ENCODE measurements at places on chromosomes 12 and 14.

- no peak for DNase-seq
Measured at GRCh38 chr12:40152783-40153383, 47.0 kb upstream of the SLC2A13 start.

GRCh38 chr14:69859591-69859990 is 19.6 kb upstream of the SMOC1 start:
- no peak for DNase-seq

- DNase-seq: no peak
Measured at GRCh38 chr12:52385226-52385702, at the start of gene KRT84. TSS of gene KRT84 (minus strand) at chr12:52385652. CDS start at chr12:52385585, 67 bp downstream.

DNA sequence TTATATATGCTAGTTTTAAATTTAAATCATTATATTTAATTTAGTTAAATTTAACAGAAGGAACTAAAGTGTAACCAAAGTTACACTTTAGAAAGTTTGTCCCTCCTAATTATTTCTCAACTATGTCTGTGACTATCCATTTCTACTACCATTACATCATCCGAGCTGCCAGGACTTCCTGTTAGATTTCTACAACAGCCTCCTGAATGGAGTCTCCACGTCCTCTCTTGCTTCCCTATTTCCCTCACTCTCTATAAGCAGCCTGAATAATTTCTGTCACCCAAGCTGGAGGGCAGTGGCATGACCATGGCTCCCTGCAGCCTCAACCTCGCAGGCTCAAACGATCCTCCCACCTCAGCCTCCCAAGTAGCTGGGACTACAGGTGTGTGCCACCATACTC is 84.1 kb downstream of the TTC7B start:
- DNase-seq: no peak

DNA sequence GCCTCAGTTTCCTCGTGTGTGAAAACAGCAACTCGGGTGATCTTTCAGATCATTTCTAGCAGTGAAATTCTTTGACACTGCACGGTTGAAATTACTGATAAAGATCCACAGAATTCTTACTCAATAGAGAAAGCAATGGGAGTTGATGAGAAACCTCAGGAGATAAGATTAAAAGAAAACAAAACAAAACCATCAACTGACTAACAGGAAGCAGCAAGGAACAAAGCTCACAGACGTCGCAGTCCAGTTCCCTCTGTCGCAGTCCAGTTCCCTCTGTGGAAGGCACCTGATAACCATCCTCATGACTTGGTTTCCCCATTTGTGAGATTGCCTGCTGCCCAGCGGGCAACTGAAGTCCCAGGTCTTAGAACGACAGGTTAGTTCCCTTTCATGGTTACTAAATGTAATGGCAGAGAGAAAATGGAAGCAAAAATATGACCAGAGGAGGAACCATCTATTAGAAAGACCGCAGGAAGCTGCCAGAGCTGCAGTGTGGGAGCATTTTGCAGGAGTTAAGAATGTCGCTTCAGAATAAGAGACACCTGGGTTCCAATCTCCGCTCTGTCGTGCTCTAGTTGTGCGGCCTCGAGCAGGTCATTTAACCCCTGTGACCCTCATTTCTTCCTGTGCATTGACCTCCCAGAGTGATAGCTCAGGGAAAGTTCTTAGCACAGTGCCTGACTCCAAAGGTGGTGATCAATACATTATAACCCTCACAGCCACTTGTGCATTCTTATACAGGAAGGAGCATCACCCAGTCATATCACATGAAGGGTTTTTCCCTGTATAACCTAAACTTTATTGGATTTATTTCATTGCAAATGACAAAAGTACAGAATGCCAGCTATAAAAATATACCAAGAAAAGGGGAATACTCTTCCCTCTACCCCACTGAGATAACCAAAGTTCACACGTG is 5.1 kb upstream of the MED13L start:
- DNase-seq: no peak

DNA sequence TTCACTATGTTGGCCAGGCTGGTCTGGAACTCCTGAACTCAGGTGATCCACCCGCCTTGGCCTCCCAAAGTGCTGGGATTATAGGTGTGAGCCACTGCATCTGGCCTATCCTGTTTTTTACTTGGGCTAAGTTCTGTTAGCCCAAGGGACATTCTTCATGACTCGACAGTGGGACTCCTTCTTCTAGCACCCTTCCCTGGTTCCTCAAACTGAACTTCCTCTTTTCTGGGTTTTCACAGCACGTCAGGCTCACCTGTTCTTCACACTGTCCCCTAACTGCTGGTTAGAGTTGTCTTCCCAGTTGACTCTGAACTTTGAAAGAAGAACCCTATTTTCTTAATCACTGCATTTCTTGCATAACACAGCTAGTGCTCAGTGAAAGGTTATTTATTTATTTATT is 22.5 kb downstream of the CABP1 start:
- DNase-seq: no peak

- DNase-seq: no peak
Measured at GRCh38 chr12:73769337-73769736, 768.3 kb upstream of the ATXN7L3B start.

DNA sequence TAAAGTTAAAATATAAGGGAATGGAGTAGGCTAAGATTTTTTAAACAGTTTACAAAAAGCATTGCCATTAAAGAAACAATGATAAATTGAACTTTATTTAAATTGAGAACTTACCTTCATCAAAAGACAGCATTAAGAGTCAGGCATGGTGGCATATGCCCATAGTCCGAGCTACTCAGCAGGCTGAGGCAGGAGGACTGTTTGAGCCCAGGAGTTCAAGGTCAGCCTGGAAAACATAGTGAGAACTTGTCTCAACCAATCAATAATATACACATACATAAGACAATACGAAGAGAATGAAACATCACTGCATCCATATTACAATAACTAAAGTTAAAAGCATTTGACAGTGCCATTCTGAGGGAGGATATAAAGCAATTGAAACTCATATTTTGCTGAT is 97.6 kb downstream of the FOXA1 start:
- no peak for DNase-seq

- peak; percentile 9 for DNase-seq
Measured at GRCh38 chr12:94172031-94172430, 23.7 kb downstream of the PLXNC1 start.

DNA sequence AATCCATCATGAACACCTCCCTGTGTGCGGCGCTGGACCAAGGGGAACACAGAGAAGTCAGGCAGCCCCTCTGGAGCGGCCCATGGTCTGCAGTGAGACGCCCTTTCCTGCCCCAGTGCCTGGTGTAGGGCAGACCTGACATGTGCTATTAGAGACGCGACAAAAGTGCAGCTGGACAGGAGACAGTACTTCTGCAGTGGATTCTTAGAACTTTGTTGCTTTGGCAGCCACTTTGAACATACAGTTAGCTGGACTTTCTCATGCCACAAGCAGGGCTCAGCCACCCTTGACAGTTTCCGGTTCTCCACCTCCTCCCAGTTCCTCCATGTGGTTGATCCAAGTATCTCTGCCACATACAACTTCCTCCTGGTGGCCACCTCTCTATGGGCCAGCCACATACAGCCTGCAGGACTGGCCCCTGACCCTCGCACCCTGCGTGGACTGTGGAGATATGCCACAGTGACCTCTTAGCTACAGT is 45.9 kb downstream of the LGMN start:
- no peak for DNase-seq

- peak; percentile 39 for DNase-seq
Measured at GRCh38 chr14:49461529-49462401, 124.4 kb downstream of the RPS29 start.

GRCh38 chr12:106580671-106581508 is 1.9 kb upstream of the RFX4 start:
- DNase-seq: no peak

- no peak for DNase-seq
Measured at GRCh38 chr14:105690671-105691070, 164.3 kb downstream of the TMEM121 start.

GRCh38 chr12:27324530-27324929 is 8.1 kb upstream of the BMAL2 start:
- no peak for DNase-seq

DNA sequence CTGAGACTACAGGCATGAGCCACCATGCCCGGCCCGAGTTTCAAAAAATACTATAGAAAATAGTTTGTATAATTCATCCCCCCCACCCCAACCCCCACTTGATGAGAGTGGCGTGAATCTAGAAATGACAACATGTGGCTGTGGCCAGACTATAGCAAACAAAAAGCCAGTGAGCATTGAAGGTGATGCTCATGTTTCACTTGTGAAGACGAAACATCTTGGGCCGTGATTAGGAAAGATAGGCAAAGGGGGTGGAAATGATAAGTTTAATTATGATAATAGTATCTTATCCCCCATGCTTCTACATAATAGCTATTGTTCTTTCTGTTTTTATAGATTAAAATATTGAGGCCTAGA is 8.5 kb downstream of the BORCS5 start:
- DNase-seq: no peak

DNA sequence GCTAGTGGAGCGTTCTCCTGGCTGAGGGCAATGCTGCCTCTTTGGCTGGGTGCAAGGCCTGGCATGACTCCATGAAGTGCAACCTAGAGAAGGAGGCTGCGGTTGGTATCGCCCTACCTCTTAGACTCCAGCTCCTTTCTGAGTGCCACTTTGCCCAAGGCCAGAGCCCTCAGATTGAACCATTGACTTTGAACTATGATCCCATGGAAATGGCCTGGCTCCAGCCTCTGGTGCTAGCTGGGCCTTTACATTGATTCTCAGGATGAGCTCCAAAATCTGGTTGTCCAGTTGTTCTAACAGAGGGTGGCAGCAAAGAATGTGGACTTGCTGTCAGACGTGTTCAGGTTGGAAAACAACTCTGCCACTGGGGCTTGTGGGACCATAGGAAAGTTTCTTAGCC is 16.1 kb upstream of the SMOC1 start:
- no peak for DNase-seq

DNA sequence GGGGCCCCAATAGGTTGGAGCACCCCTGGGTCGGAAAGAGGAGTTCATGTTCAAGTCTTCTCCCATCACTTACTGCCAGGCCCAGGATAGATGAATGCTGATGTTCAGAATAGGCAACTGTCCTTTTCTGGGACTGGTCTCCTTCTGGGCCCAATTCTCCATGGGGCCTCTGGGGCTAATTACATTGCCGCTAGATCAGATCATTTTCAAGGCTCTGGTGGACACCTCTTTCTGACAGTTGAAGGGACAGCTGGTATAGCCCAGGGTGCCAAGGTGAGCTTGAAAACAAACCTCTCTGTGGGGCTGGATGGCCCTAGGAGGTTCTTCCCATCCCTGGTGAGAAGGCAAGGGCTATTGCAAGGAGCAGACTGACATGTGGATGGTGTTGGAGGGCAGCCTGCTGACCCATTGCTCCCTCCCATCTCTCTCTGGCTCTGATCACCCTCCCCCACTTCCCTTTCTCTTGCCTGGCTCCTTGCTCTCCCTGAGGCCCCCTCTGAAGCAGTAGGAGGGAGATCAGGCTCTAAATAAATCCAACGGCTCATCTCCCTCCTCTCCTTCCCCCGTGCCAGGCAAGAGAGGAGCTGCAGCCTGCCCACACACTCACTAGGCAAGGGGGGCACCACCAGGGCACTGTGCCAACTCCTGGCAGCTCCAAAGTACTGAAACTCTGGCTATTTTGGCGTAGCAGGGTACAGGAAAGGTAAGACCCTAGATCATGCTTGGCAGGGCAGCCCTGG is 1.9 kb downstream of the CACNB3 start:
- DNase-seq: no peak

- no peak for DNase-seq
Measured at GRCh38 chr12:122352394-122352793, 70.1 kb downstream of the CLIP1 start.

DNA sequence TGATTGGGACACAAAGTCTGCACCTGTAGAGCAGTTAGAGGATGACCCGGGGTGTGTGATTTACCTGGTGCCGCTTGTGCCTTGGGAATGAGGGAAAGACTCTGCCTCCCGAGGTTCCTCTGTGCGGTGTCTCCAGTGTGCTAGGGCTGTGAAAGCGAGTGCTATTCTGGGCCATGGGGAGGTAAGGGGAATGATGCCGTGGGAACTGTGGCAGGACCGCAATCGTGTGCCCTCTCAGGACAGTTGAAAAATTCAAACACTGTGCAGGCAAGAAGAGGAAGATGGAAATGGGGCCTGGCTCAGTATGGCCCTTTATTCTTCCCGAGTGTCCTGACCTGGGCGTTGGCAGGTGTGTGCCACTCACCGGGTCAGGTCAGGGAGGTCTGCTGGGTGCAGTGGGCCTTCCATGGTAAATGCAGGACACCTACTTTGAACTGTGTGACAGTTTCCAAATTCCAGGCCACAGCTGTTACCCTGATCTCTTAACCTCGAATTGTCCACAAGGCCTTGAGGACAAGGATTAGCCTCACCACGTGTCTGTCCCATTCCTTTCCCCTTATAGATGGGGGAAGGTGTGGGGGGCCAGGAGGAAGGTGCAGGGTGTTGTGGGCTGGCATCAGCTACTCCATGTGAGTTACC is 1.4 kb downstream of the SIVA1 start:
- DNase-seq: no peak

- no peak for DNase-seq
Measured at GRCh38 chr12:11855983-11856374, 206.5 kb downstream of the ETV6 start.

GRCh38 chr14:98325761-98326160 is 946.2 kb downstream of the BCL11B start:
- no peak for DNase-seq

- DNase-seq: no peak
Measured at GRCh38 chr12:132488127-132489077, 1.5 kb upstream of the FBRSL1 start.

DNA sequence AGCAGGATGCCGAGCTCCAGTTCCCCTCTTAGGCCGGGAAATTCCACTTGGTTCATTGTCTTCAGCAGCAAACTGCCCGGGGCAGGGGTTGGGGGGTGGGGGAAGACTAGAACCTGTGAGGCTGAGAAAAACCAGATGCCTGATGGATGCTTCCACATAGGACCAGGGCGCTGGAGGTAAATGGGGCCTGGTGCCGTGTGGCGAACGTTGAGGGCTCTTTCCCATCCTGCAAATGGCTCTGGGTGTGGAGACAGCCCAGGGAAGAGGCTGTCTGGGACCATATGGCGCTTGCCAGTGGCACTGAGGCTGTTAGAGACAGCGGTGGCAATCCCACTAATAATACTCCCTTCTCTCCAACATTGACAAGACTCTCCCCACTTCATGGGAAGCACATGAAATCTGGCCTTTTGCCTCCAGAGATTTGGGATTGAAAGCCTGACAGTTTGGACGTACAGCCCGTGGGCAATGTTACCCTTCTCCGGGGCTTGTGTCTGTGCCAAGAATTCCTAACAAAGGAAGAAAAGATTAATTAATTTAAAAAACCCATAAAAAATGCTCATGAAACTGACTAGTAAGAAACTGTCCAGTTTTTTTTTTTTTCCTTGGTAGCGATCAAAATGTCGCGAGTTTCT is 44.5 kb downstream of the MAP1LC3B2 start:
- DNase-seq: no peak

DNA sequence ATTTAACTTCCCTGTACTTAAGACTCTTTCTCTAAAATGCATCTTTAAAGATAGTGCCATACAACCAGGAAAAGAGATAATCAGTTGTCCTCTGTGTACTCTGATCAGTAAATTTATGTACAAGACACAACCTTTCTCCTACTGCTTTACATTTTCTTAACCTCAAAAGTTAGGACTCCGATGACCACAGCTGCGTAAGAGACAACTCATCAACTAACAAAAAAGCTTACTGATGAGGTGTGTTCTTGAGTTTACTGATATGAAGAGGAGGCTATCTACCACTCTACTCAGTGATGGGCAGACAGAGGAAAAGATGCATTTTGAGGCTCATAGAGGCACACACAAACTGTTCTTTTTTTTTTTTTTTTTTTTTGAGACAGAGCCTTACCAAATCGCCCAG is 71.4 kb upstream of the HIF1A start:
- no peak for DNase-seq

Data from putamen (tissue), 1 donor.